ENCODE measurements at places on chromosomes 1 and 21. TPM values are rescaled to one million over a fixed set of nuclear protein-coding genes. Genes with fewer than 3 reads are reported as not detected.
A peak's percentile ranks its signal among the peaks of the same experiment; 100 is the strongest.

KCNE2 gene
- not detected for polyA plus RNA-seq

SELP gene
- 0.39 TPM for polyA plus RNA-seq

COL8A2 gene
- not detected for polyA plus RNA-seq

ASPM gene
- 0.03 TPM for polyA plus RNA-seq

LRRC39 gene
- not detected for polyA plus RNA-seq

FHAD1 gene
- polyA plus RNA-seq: not detected

DNA sequence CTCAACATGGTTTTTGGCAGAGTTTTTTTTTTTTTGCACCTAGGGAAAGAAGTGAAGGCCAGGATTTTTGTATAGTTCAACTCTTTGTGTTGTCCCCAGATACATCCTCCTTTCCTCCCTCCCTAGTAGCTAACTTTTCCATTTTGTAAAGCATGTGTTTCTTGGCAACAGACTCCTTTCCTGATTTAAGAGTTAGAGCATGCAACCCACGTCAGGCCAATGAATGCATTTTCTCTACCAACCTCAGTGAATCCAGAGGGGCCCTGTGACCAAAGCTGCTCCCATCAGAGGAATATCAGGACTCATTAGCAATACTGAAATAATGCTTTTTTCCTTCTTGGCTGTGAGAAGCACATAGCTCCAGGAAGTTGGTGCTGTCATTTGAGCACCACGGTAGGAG is 287.2 kb downstream of the LMO4 start:
- H3K27me3 ChIP-seq: no peaks in the 10 kb centered on the region
- no peaks in the 10 kb centered on the region for H3K36me3 ChIP-seq
- no peak overlapping the region for H3K4me3 ChIP-seq
- no peaks in the 10 kb centered on the region for H3K4me1 ChIP-seq
- no peak overlapping the region for H3K27ac ChIP-seq
- no peak for DNase-seq

- H3K4me1 ChIP-seq: no peaks in the 10 kb centered on the region
- DNase-seq: no peak
- no peak overlapping the region for H3K4me3 ChIP-seq
- no peaks in the 10 kb centered on the region for H3K36me3 ChIP-seq
Measured at GRCh38 chr1:7401814-7402547, 369.1 kb upstream of the VAMP3 start.

DNA sequence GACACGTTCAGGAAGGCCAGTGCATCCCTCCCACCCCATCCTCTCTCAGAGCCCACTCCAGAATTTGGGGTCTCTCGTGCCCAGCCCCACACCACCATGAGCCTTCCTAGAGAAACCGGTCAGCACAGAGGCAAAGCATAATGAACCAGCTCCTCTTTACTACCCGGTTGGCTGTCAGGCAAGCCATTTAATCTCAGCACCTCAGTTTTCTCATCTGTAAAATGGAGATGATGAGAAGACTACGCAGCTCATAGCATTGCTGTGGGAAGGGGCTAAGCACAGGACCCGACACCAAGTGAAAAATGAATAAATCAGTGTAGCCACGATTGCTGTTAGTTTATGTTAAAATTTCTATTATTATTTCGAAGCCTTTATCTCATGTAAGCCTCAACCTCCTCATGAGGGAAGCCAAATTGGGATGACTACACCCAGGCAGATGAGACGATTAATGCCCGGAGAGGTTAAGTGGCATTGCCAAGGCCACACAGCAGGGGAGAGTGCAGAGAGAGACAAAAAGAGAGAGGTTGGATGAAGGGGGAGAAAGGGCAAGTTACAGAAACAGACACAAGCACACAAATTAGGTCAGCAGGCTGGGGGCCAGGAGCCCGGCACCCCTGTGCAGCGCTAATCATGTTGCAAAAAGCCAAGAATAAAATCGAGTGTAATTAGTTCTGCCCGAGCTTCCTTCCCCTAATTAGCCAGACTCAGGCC is 25.7 kb downstream of the SDC3 start:
- no peaks in the 10 kb centered on the region for H3K4me1 ChIP-seq
- no peaks in the 10 kb centered on the region for H3K36me3 ChIP-seq
- no peak overlapping the region for H3K27ac ChIP-seq
- H3K4me3 ChIP-seq: no peak overlapping the region

GRCh38 chr1:201703621-201704438 is 125.1 kb upstream of the IPO9 start:
- no peaks in the 10 kb centered on the region for H3K4me1 ChIP-seq
- no peaks in the 10 kb centered on the region for H3K36me3 ChIP-seq
- H3K27ac ChIP-seq: no peak overlapping the region
- peaks cover 3% of the 10 kb centered on the region for H3K27me3 ChIP-seq
- peak; percentile 69 for DNase-seq
- H3K4me3 ChIP-seq: no peak overlapping the region

DNA sequence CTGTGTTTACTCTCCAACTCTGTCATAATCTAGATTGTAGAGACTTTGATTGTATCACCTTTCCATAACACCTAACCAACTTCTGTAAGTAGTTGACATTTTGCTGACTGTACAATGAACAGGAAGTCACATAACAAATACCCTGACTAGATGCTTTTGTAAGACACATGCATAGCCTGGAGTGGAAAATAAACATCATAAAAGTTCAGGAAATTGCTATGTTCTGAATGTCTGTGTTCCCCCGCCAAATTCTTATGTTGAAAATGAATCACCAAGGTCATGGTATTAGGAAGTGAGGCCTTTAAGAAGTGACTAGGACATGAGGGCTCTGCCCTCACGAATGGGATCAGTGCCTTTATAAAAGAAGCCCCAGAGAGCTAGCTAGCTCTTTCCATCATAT is 40.4 kb upstream of the ZSWIM5 start:
- H3K4me1 ChIP-seq: no peaks in the 10 kb centered on the region
- no peak overlapping the region for H3K4me3 ChIP-seq
- H3K36me3 ChIP-seq: no peaks in the 10 kb centered on the region
- H3K27ac ChIP-seq: no peak overlapping the region
- DNase-seq: no peak

DNA sequence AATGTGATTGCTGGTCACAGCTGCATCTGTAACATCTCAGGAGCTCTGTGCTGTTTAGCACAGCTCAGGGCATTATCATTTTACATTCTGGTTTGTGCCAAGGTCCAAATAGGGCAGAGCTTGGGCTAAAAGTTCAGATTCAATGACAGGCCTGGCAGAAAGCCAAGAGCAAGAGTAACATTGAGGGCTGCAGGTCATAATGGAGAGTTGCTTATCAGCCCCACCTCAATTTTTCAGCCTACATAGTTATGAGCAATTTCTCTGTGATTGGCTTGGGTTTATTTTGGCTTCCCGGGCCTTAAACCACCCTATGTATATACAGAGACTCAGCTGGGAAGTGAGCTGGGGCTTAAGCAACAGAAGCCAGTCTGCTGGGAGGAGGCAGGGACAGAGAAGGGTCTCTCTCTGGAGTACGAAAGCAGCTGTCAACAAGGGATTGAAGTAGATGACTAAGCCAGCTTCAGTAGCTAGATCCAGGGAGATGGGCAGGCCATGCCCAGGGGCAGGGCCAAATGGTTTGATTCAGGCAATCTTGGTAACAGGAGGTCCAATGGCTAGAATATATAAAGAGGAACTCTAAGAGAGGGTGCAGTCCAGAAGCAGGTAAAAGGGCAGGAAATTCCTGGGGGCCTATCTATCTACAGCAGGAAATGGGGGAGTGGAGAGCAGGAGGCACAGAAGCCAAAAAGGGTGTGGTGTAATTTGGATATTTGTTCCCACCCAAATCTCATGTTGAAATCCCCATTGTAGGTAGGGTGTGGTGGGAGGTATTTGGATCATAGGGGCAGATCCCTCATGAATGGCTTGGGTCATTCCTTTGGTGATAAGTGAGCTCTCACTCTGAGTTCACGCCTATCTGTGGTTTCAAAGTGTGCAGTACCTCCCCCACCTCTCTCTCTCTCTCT is 49.0 kb downstream of the BRINP2 start:
- no peak for DNase-seq
- no peak overlapping the region for H3K27ac ChIP-seq
- H3K36me3 ChIP-seq: no peaks in the 10 kb centered on the region
- no peak overlapping the region for H3K4me3 ChIP-seq

DNA sequence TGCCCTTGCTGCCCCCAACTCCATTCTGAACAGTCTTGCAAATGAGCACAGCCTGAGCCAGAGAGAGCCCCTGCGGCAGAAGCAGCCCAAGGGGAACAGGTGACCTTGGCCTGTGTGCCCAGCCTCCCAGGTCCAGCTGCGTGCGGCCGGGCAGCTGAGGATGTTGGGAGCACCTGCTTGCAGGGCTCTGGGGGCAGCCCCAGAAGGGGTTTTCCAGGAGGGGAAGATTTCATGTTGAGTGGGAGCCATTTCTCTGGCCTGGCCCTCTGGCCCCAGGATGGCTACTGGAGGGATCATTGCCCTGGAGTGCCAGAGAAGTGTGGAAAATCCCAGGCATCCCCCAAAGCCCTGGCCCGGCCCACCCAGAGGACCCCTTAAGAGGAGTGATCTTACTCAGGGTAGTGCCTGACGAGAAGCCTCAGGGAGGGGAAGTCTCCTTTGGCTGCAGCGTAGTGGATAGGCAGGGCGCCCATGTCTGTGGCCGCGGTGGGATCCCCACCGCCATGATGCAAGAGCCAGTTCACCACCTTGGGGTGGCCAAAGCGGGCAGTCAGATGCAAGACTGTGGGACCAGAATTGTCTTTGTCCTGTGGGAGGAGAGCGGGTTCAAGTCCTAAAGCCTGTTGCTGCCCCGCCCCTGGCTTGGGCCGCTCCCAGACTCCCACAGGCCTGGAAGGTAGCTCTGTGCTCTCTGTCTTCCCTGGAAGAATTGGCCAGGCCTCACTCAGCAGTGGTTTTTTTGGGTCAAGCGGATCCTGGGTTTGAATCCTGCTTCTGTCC is 20.6 kb upstream of the RNU1-4 start:
- H3K36me3 ChIP-seq: no peaks in the 10 kb centered on the region
- H3K27ac ChIP-seq: no peak overlapping the region
- DNase-seq: no peak
- no peaks in the 10 kb centered on the region for H3K4me1 ChIP-seq

- no peak overlapping the region for H3K4me3 ChIP-seq
- no peak overlapping the region for H3K27ac ChIP-seq
- H3K4me1 ChIP-seq: no peaks in the 10 kb centered on the region
Measured at GRCh38 chr1:236766506-236766905, 28.6 kb upstream of the MTR start.

DNA sequence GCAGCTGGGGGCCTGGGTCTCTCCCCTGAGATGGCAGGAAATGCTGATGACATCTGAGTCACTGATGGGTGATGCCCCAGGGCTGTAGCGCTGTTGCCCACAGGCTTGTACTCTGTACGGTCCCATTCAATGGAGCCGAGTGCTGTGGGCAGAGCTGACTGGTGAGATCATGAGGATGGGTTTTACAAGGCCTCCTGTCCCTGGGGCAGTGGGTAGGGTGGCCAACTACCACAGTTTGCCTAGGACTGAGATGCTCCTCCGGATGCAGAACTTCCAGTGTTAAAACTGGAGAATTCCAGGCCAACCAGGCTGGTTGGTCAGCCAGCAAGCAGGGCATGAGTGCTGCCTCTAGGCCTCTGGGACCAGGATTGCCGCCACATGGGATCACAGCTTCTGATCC is 9.2 kb downstream of the PHLDA3 start:
- no peak overlapping the region for H3K4me3 ChIP-seq
- no peaks in the 10 kb centered on the region for H3K36me3 ChIP-seq
- H3K4me1 ChIP-seq: no peaks in the 10 kb centered on the region

- H3K4me1 ChIP-seq: no peaks in the 10 kb centered on the region
- no peaks in the 10 kb centered on the region for H3K27me3 ChIP-seq
- H3K27ac ChIP-seq: no peak overlapping the region
- H3K36me3 ChIP-seq: no peaks in the 10 kb centered on the region
- no peak overlapping the region for H3K4me3 ChIP-seq
- no peak for DNase-seq
Measured at GRCh38 chr21:25464275-25464674, 143.0 kb downstream of the MRPL39 start.

DNA sequence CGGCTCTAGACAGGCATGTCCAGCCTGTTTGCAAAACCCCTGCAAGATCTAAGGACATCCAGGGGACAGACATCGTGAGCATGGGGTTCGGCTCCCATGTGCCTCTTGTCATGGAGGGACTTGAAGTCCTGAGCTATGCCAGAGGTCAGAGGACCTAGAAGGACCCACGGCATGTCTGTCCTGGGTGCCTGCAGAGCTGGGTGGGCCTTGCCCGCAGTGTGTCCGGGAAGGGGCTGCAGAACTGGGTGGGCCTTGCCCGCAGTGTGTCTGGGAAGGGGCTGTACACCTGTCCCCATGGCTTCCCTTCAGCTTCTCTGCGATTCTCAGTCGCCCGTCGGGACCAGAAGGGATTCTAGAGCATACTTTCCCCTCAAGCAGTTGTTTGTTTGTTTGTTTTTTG is 20.0 kb upstream of the TRAPPC10 start:
- no peaks in the 10 kb centered on the region for H3K36me3 ChIP-seq
- H3K27me3 ChIP-seq: no peaks in the 10 kb centered on the region
- no peak for DNase-seq
- H3K27ac ChIP-seq: no peak overlapping the region

- no peaks in the 10 kb centered on the region for H3K4me1 ChIP-seq
- no peak for DNase-seq
- H3K27ac ChIP-seq: no peak overlapping the region
- no peak overlapping the region for H3K4me3 ChIP-seq
- no peaks in the 10 kb centered on the region for H3K27me3 ChIP-seq
Measured at GRCh38 chr1:83632906-83633305, 366.0 kb downstream of the TTLL7 start.

DNA sequence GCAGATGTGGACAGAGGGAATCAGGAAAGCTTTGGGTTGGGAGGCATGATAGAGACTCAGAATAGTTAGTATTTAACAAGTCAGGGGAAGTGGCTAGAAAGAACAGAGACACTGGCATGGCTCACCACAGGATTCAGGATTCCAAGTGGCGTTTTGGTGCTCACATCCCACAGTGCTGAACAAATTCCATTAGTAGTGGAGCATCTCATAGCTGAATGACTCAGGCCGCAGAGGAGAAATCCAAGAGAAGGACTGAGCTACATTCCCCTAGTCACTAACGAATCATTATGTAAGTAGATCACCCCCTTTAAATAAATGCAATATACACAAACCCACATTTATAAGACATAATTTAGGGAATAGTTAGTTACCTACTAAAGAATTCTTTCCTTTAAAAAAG is 5.0 kb upstream of the KCNJ9 start:
- H3K36me3 ChIP-seq: no peaks in the 10 kb centered on the region
- peaks cover 13% of the 10 kb centered on the region for H3K27me3 ChIP-seq
- no peaks in the 10 kb centered on the region for H3K4me1 ChIP-seq
- no peak overlapping the region for H3K27ac ChIP-seq
- no peak overlapping the region for H3K4me3 ChIP-seq

GRCh38 chr1:9809100-9809510 is 14.7 kb downstream of the CLSTN1 start:
- no peak overlapping the region for H3K4me3 ChIP-seq
- no peaks in the 10 kb centered on the region for H3K27me3 ChIP-seq
- peaks cover 10% of the 10 kb centered on the region for H3K4me1 ChIP-seq
- no peak for DNase-seq
- no peaks in the 10 kb centered on the region for H3K36me3 ChIP-seq
